ENCODE measurements at places on chromosomes 12 and 14.

- no peak for DNase-seq
These were observed 67.6 kb downstream of the NOC4L start for GRCh38 chr12:132211816-132212215.

GRCh38 chr14:93014058-93015023 is 91.4 kb downstream of the CHGA start:
- DNase-seq = no peak

DNA sequence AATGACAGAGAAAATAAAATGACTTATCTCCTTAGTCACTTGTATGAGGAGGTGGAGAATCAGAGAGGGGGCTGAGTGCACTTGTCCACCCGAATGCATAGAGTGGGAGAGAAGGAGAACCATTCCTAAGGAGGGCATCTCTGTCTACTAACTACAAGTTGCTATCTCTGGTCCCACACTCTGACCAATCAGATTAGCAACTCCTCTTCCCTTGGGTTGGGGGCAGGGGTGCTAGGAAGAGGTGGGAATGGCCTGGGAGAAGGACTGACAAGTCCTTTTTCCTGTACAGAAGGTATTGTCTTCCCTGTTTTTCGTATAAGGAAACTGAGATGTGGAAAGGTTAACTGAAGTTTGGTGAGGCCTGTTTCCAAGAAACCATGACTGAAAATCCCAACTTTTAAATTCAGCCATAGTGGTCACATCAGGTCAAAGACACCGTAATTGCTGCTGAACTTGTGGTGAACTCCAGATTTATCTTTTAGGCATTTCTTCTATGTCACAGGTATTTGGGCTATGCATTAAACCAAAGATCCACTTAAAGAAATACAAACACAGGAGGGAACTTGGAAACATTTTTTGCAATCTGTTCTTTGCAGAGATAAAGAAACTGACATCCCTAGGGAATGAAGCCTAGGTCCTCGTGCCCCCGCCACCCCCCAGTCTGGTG is 207.8 kb downstream of the CRADD start:
- peak; percentile 47 for DNase-seq

DNA sequence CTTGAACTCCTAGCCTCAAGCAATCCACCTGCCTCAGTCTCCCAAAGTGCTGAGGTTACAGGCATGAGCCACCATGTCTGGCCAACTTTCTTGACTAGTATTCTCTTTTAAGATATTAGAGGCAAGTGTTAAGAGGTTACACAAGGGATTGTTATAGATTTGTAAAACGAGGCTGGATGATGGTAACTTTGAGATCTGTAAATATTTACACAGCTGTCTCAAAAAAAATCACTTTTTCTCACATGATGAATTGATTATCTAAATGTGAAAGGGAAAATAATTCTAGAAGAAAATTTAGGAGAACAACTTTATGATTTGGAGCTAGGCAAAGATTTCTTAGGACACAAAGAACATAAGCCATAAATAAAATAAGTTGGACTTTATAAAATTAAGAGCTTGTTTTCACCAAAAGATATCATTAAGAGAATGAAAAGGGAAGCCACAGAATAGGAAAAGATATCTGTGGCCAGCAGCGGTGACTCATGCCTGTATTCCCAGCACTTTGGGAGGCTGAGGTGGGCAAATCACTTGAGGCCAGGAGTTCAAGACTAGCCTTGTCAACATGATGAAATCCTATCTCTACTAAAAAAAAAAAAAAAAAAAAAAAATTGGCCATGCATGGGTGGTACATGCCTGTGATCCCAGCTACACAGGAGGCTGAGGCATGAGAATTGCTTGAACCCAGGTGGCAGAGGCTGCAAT is 77.4 kb downstream of the BBS10 start:
- DNase-seq = peak; percentile 68

DNA sequence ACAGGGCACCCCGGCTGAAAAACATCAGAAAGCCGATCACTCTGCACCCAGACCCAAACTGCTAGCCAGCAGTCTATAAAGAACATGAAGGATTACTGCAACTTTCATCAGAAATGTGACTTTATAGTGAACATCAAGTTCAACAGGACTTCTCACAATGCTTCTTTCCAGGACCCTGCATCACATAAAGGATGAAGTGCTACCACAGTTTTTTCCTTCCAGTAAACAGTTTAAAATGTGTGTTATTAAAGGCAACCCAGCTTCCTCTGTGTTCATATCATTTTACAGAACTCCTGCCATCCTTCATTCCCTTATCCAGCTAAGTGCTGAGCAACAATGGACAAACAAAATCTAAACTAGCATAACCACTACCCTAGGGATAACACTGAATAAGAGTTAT is 280.3 kb upstream of the DIO2 start:
- DNase-seq = no peak

GRCh38 chr14:105629886-105630215 is 103.5 kb downstream of the TMEM121 start:
- no peak for DNase-seq

- no peak for DNase-seq
These were observed 19.5 kb downstream of the GPR68 start for GRCh38 chr14:91225025-91225424.

- DNase-seq = peak; percentile 97
These were observed 1.7 kb downstream of the BTG1 start for GRCh38 chr12:92143686-92144630.

DNA sequence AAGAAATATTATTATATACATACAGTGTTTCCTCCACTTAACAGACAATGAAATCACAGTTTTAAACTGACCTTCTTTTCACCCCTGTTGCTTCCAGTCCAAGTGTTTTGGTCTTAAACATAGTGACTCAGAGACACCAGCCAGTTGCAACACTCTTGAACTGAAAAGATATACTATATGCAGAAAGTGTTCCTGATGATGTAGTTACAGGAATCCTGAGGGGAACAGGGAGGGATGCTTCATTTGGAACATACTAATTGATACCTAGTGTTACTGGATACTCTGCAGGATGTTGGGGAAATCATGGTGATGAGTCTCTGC is 420.8 kb downstream of the CCDC91 start:
- DNase-seq = peak; percentile 91

Measured in brain microvascular endothelial cell (primary cell).